Natural killer cell (primary cell): ENCODE measurements at places on chromosomes 1 and 21.

- DNase-seq, result no peak
These were observed 62.2 kb upstream of the ATP1B1 start for GRCh38 chr1:169044296-169044695.

GRCh38 chr1:209777587-209777986 is 6.8 kb downstream of the C1orf74 start:
- DNase-seq, result no peak

- no peak for DNase-seq
These were observed 194.6 kb downstream of the TNR start for GRCh38 chr1:175548774-175549173.

DNA sequence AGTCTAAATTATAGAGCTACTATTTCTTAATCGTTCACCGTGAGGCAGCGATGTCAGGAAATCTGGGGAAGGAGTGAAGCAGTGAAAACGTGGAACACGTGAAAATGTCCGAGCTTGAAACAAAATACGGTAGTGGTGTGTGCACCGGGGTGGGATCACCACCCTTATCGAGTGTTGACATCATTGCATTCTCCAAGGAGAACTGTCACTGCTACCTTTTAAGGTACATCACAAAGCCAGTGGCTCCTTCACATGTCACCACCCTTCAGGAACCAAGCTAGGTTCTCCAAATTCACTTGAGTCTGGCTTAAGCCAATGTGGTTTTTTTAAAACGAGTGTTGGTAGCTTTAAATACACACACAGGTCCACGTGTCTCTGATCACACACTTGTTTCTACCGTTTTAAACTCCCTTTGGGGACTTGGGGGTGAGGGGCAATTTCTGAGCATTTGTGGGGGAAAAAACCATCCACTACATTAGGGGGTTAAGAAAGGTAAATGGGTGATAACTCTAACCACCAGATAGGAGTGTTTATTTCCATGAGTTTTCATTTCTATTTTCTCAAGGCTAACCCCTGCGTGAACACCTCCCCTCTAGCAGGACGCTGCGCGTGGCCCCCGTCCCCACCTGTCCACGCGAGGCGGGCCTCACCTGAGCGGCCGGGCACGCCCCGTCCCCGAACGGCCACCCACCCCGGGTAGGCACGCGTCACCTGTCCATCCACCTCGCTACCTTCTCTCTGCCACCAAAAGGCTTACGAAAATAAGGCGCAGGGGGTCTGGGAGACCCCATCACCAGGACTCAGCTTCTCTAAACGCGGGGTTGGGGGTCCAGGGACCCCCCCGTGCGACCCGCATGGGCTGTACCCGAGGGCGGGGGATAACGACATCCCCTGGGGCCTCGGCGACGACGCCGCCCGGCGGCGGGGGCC is 978 bp downstream of the PRDM15 start:
- peak; percentile 25 for DNase-seq

DNA sequence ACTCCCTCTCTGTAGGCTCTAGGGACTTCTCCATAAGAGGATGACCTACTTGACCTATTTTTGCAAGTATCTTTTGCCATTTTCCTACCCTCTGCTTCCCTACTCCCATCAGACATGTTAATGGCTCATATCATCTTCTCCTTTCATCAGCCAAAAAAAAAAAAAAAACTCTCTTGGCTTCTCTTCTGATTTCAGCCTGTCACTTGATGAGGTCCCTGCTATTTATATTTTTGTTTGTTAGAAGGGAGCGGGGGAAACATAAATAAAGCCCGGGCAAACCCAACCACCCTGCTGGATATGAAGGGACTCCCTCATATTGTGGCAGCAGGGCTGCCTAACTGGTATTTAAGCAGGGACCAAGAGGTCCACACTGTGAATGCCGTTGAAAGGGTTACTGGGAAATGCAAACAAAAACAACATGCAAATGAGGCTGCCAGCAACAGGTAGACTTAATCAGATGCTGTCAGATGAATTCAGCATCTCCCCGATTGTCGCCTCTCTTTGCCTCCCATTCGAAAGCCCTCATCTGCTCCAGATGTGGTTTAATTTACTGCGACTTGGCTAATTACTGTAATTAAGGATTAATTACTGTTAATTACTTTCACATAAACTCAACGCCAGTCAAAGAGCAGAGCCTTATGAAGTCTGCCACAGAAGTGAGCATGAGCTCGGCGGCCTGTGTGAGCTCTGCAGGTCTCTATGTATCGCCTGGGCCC is 172.3 kb downstream of the PBX1 start:
- no peak for DNase-seq

GRCh38 chr1:184036517-184036949 is 995 bp downstream of the COLGALT2 start:
- peak; percentile 20 for DNase-seq

GRCh38 chr1:162390396-162391185 is 9.1 kb downstream of the C1orf226 start:
- no peak for DNase-seq

DNA sequence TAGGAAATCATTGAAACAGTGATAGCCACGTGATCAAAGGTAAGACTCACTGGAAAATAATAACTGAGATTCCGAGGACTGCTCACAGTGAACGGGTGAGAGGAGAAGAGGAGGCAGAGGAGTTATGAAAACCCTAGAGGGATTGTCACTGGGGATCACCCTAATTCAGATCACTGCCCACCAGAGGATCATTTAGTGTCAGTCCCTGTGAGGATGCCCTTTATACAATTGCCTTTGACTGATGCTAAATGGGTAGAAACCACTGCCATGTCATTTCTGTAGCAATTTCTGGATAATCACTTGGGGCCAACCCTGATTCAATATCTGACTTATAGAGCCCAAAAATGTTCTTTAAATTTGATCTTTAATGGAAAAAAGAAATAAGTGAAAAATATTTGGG is 14.1 kb upstream of the VAV3 start:
- DNase-seq, result no peak

DNA sequence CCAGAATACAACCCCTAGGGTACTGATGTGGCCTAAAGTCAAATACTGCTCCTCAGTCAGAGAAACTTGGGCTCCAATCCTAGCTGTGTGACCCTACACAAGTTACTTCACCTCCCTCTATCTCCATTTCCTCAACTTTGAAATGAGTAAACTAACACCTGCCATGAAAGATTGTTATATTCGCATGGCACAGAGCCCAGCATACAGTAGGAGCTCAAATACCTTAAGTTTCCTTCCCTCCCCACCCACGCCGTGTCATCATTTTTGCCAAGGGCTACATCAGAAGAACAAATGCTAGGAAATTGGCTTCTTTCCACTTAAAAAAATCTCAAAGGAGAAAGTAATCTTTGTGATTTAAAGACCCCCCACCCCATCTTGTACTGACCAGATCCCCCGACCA is 22.2 kb upstream of the ZNF362 start:
- DNase-seq, result no peak

GRCh38 chr1:27605796-27606707 is 2.1 kb upstream of the AHDC1 start:
- DNase-seq, result peak; percentile 82

DNA sequence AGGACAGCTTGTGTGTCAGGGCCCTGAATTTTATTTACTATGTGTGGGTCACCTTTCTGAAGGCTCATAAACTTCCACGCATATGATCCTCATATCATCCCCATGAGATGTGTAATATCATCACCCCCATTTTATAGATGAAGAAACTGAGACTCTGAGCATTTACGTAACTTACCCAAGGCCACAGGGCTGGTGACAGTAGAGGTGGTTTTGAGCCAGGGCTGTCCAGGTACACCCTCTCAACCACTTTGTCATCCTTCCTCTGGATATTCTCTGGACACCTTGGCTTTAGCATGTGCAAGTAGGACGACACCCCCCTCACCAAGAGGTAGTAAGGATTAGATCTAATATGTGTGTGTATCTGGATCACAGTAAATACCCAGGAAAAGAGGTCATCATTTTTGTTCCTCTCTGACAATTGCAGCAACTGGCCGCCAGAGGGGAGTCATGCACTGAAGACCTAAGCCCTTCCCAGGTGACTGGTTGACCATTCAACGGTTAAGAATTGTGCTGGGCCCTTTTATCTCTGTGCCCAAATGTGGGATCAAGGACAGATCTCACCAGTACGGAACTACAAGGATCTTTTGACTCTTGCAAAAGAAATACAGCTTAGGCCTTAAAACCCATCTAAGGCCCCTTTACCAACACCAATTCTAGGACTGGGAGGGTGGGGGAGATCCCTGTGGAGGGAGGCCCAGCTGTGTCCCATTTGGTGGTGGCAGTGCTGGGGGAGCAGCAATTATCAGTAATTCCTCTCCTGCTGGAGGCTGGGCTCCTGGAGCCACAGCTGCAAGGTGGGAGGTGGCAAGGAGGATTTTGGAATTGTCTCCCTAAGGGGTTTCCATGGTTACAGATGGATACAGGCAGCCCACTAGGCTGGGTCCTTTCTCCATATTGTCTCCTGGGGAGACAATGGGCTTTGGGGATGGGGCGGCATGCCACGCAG is 13.7 kb upstream of the E2F2 start:
- peak; percentile 85 for DNase-seq

DNA sequence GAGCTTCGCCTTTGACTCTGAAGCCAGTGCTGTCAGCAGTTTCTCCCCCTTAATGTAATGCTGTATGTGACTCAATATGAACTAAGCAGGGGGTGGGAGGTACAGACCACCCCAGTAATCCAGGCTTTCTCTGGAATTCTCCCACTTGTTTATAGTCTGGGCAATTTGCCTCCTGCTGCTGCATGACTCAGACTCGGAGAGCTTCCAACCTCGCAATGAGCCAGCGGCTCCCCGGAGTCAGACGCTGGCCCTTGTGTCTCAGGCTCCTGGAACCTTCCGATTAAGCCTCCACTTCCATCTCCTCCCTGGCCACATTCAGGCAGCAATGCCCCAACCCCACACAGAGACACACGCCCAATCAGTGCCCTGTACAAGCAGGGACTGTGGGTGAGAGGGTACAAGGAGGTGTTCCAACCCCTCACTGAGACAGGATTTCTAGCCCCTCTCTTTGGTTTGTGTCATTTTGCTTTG is 471.7 kb upstream of the VAMP3 start:
- no peak for DNase-seq

DNA sequence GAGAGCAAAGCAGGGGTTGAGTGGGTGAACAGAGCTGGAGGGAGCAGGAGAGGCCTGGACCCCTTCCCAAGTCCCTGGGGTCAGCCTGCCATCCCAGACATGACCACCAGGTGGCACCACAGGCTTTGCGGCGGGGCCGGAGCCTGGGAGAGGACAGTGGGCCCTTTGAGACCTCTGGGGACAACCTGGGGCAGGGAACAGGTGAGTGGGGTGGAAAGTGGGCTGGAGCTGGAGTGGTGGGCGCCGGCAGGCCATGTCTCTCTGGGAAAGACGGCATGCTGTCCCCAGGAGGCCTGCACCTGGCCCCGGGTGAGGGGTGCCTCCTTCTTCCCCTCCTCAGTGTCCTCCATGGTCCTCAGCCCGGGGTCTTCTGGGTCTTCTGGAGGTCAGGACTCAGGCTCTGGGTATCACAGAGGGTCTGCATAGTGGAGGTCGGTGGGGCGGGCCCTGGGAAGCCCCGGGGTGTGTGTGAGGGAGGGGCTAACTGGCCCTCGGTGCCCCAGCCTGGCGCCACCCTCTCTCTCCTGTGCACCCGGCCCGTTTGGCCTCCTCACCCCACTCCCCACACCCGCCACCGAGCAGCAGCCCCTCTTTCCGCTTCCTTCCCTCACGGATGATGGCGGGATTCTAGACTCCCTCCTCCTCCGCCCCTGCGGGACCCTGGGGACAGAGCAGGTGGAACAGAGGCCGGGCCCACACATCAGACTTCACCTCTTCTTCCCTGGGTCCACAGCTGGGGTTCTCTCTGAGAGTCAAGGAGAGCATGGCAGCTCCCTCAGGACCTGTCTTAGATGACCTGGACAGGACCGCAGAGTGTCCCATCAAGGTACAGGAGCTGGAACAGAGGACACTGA is 28.5 kb upstream of the PKP1 start:
- DNase-seq, result peak; percentile 56

DNA sequence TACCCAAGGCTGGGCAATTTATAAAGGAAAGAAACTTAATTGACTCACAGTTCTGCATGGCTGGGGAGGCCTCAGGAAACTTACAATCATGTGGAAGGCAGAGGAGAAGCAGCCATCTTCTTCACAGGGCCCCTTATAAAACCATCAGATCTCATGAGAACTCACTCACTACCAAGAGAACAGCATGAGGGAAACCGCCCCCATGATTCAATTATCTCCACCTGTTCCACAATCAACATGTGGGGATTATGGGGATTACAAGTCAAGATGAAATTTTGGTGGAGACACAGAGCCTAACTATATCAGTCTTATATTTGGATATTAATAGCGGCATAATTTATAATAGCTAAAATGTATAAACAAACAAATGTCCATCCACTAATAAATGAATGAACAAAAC is 1123.7 kb upstream of the NCAM2 start:
- DNase-seq, result no peak

DNA sequence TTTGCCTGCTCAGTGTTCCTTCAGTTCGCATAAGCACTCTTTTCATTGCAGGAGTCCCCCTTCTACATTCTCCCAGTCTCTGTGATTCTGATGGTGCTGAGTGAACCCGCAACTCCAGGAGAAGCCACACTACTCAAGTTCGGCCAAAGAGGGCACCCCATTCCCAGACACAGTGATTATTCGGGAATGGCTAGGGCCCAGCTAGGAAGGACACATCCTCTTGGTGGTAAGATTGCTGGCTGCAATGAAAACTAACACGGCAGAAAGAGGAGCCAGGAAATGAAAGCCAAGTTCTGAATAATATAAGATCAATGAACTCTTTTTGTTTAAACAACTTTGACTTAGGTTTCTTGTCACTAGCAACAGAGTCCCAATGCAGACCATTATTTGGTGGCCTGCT is 14.9 kb downstream of the CREG1 start:
- DNase-seq, result no peak

- peak; percentile 9 for DNase-seq
These were observed 57.3 kb downstream of the SLC37A1 start for GRCh38 chr21:42570841-42571387.

- DNase-seq, result no peak
These were observed 43.9 kb upstream of the LYST start for GRCh38 chr1:235910357-235911299.

DNA sequence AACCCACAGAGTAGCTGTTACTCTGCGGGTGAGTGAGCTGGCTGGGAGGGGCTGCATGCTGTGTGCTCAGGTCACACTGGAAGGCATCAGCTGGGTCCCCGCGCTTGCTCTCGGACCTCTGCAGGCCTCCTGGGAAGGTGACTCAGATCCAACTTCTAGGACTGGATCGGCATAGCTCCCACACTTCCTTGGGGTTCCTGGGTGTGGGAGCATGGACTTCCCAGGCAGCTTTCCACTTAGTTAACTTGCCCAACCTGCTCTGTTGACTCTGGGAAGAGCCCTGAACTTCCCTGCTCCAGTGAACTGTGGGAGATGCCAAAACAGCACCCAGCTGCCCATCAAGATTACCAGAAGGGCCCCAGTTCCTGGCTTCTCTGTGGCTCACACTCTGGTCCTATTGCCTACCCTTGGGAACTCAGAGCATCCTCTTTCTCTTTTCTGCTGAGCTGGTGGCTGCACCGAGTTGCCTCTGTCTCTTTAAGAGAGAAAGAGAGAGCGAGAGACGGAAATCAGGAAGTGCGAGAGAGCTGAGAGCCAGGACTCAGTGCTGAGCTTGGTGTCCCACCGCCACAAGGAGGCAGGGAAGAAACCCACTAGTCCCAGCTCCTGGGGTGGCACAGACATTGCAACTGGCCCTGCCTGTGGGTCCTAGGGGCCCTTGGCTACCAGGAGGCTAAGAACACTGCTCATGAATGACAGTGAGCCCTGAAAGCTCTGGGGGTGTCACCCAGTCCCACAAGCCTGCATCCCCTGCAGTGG is at the start of gene IKBKE:
Gene IKBKE, plus strand, starts transcription at position 544 of the 759 bp plus-strand sequence. CDS start 2,752 bp downstream, outside the sequence.
- peak; percentile 25 for DNase-seq
